ENCODE measurements at places on chromosomes 2 and 18.

- DNase-seq: no peak
These were observed 18.6 kb downstream of the DNMT3A start for GRCh38 chr2:25323042-25323514.

DNA sequence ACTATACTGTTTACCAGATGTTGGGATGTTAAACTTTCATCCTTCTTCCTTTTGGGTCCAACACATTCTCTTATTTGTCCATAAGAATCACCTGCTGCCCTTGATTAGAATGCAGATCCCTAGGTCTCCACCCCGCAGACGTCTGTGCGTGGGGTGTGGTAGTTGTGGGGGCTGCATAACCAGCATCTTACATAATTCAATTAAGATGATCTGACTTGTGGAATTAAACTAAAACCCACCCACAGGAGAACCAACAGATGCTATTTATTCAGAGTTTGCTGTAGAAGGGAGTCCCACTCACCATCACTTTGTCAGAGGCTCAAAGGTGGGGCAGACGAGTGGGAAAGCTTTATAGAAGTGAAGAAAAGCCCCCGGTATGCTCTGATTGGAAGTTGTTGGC, 1.6 kb upstream of the KLHL23 start:
- DNase-seq: no peak

DNA sequence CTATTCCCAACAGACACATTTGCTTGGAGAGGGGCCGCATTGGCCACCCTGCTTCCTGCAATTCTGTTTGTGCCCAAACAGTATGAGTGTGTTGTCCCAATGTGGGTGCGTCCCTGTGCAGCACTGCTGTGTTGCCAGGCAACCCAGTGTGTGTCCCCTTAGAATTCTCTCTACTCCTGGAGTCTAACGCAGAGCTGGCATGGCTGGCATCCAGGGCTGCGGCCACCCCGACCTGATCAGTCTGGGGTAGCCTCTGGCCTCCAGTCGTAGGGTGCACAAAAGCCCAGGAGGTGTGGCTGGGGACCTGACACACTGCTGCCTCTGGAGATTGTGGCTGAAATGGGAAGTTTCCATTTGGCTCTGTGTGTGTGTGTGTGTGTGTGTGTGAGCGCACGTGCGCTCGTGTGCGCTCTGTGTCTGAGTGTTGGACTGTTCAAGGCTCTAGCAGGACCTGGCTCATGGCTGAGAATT, 48.0 kb downstream of the TEX44 start:
- DNase-seq: no peak

- DNase-seq: no peak
These were observed 434.2 kb downstream of the MEIS1 start for GRCh38 chr2:66869076-66869475.

- DNase-seq: no peak
These were observed 218.8 kb downstream of the SCG2 start for GRCh38 chr2:223383315-223383714.

All from stimulated activated CD4-positive, alpha-beta T cell treated with anti-CD3 and anti-CD28 coated beads, Interleukin-1b, Interleukin-23, amount 100 ng/mL, for 24 hours (primary cell).